IMR-90 (cell line): ENCODE measurements at places on chromosomes 1 and 21. TPM values are rescaled to one million over a fixed set of nuclear protein-coding genes. Genes with fewer than 3 reads are reported as not detected.

The FAM163A gene
- total RNA-seq = not detected in 2 replicates

The POU2F1 gene
- 3.4 and 4.4 TPM in 2 replicates for total RNA-seq

The FCN3 gene
- total RNA-seq = not detected in 2 replicates

The RNU1-2 gene
- under 0.01 TPM in 2 replicates for total RNA-seq

The SYT14 gene
- 1.3 and 1.4 TPM in 2 replicates for total RNA-seq

The C8A gene
- not detected in 2 replicates for total RNA-seq

The ANGPTL1 gene
- under 0.01 TPM in 1 of 2 replicates, not detected in the other for total RNA-seq

The OR2L13 gene
- total RNA-seq = not detected in 2 replicates

The BATF3 gene
- total RNA-seq = 1.6 and 2.2 TPM in 2 replicates

The GBP5 gene
- total RNA-seq = not detected in 2 replicates

The DPYD gene
- 47.3 and 58.3 TPM in 2 replicates for total RNA-seq

The DIRAS3 gene
- total RNA-seq = 8.3 and 8.6 TPM in 2 replicates

The C1QC gene
- not detected in 2 replicates for total RNA-seq

The CELA3A gene
- total RNA-seq = not detected in 2 replicates

The AMIGO1 gene
- total RNA-seq = 1.4 and 1.6 TPM in 2 replicates
